ENCODE measurements at places on chromosomes 7 and 10. TPM values are rescaled to one million over a fixed set of nuclear protein-coding genes. Genes with fewer than 3 reads are reported as not detected.

GRCh38 chr7:2700141-2700850 lies 12.3 kb downstream of the AMZ1 start:
- H3K4me1 ChIP-seq, result no peaks in the 10 kb centered on the region
- H3K27me3 ChIP-seq, result no peaks in the 10 kb centered on the region
- H3K27ac ChIP-seq, result peak overlapping the region; percentile 16
- H3K36me3 ChIP-seq, result no peaks in the 10 kb centered on the region

DNA sequence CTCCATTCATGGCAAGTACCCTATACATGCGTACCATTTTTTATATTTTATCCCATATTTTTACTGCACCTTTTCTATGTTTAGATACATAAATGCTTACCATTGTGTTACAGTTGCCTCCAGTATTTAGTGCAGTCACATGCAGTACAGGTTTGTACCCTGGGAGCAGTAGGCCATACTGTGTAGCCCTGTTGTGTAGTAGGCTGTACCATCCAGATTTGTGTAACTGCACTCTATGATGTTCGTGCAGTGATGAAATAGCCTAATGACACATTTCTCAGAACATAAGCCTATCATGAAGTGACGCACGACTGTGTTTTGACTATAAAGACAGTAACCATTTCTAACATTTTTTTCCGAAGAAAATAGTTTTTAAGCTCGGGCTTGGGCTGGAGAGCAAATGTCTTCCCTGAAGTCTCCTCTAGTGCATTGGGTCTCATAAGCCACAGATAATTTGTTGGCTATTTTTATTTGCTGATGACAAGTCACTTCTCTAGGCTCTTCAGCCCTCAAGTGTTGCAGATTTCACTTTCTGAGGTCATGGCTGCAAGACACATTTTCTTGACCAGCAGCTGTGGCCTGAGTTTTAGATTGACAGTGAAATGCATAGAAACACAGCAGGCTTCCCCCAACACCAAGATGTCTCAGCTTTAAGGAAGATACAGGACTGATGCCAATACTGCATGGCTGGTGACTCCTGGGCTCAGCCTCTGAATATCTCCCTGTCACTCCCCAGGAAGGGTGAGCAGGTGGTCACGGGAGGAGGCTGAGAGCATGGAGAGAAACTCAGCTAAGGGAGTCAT lies 26.9 kb downstream of the EPDR1 start:
- H3K4me1 ChIP-seq, result peaks cover 15% of the 10 kb centered on the region
- no peaks in the 10 kb centered on the region for H3K36me3 ChIP-seq
- no peak overlapping the region for H3K27ac ChIP-seq
- no peak for DNase-seq
- H3K27me3 ChIP-seq, result no peaks in the 10 kb centered on the region

DNA sequence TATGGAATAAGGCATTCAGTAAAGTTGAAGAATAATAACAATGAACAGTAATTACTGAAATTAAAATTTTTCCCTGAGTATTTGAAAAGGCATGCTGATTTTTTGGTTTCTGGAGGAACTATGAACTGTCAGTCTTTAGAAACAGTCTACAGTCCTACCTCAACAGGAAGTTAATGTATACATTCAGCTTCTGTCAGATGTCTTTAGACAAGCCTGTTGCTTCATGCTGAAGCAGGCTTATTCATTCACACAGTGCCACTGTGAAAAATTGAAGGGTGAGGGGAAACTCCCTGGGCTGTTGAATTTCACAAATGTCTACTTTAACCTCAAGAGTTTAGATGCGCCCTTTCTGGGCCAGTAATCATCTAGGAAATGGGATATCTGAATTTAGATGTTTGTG lies 3.5 kb downstream of the NRF1 start:
- no peaks in the 10 kb centered on the region for H3K27me3 ChIP-seq
- H3K4me1 ChIP-seq, result peaks cover 35% of the 10 kb centered on the region
- no peak for DNase-seq
- peaks cover 15% of the 10 kb centered on the region for H3K36me3 ChIP-seq

DNA sequence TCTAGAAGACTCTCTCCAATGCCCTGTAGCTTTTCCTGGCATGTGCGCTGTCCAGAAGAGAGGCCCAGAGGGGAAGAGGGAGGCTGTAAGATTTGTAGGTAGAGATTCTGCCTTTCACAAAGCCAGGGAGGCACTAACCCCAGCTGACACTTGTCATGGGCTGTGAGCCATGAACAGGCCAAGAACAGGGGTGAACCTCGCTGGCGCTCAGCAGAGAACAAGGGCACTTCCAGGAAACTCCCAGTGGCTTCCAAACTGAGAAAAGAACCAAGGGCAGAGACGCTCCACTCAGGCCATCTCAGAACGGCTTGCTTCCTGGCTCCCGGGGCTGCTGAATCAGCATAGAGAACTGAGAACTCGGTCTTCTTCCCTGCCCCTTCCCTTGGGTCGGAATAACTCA lies 257.8 kb upstream of the ZNF32 start:
- no peaks in the 10 kb centered on the region for H3K36me3 ChIP-seq
- no peaks in the 10 kb centered on the region for H3K27me3 ChIP-seq
- H3K27ac ChIP-seq, result no peak overlapping the region
- no peak overlapping the region for H3K4me3 ChIP-seq
- DNase-seq, result no peak

DNA sequence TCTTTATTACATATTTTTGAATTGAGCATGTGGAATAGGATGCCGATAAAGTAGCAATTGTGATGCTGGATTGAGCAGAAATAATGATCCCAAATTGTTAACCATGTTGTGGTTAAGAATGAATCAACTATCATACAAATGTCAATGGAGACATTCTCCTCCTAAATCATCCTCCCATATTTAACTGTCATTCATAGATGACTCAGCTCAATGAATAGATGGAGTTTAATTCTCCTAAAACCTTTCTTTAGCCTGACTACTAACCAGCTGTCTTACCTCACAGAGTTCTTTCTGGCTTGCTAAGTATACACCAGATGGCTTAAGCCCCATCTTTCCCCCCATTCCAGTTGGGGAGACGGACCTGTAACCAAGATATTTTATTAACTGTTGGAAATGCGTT lies 23.4 kb upstream of the NPS start:
- DNase-seq, result no peak
- H3K4me3 ChIP-seq, result no peak overlapping the region
- peaks cover 31% of the 10 kb centered on the region for H3K27me3 ChIP-seq
- peaks cover 4% of the 10 kb centered on the region for H3K4me1 ChIP-seq
- H3K36me3 ChIP-seq, result no peaks in the 10 kb centered on the region
- H3K27ac ChIP-seq, result no peak overlapping the region

GRCh38 chr10:84256510-84257342 lies 11.9 kb downstream of the RGR start:
- no peak overlapping the region for H3K4me3 ChIP-seq
- no peaks in the 10 kb centered on the region for H3K36me3 ChIP-seq
- H3K27ac ChIP-seq, result no peak overlapping the region

- no peaks in the 10 kb centered on the region for H3K27me3 ChIP-seq
- no peaks in the 10 kb centered on the region for H3K36me3 ChIP-seq
- no peak overlapping the region for H3K27ac ChIP-seq
- no peaks in the 10 kb centered on the region for H3K4me1 ChIP-seq
- no peak for DNase-seq
- no peak overlapping the region for H3K4me3 ChIP-seq
Measured at GRCh38 chr10:62652114-62652513, 152.4 kb upstream of the ADO start.

GRCh38 chr7:1019789-1020610 lies 24.3 kb upstream of the GPR146 start:
- H3K27ac ChIP-seq, result no peak overlapping the region
- H3K36me3 ChIP-seq, result peaks cover 8% of the 10 kb centered on the region
- H3K4me1 ChIP-seq, result no peaks in the 10 kb centered on the region
- H3K4me3 ChIP-seq, result no peak overlapping the region
- H3K27me3 ChIP-seq, result no peaks in the 10 kb centered on the region

DNA sequence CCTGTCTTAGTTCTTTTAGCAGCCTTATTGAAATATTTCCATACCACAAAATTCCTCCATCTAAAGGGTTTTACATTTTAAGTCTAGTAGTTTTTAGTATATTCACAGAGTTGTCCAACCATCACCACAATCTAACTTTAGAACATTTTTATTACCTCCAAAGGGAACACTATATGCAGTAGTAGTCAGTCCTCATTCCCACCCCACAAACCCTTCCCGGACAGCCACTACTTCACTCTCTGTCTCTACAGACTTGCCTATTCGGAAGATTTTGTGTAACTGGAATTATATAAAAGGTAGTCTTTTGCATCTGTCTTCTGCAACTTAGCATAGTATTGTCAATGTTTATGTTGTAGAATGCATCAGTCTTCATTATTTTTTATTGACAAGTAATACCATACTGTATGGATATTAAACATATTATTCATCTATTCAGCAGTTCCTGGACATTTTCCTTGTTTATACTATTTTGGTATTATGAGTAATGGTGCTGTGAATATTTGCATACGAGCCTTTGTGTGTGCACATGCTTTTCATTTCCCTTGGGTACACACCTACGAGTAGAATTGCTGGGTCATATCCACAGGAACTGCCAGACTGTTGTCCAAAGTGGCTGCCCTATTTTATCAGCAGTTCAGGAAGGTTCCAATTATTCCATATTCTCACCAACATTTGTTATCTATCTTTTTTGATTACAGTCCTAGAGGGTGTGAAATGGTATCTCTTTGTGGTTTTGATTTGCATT lies 60.9 kb upstream of the LANCL2 start:
- H3K36me3 ChIP-seq, result no peaks in the 10 kb centered on the region
- H3K4me1 ChIP-seq, result no peaks in the 10 kb centered on the region
- peaks cover 14% of the 10 kb centered on the region for H3K27me3 ChIP-seq
- H3K27ac ChIP-seq, result no peak overlapping the region
- no peak for DNase-seq
- H3K4me3 ChIP-seq, result no peak overlapping the region

- H3K4me3 ChIP-seq, result peak overlapping the region; percentile 94
- no peaks in the 10 kb centered on the region for H3K36me3 ChIP-seq
- peak overlapping the region; percentile 84 for H3K27ac ChIP-seq
- peaks cover 17% of the 10 kb centered on the region for H3K4me1 ChIP-seq
Measured at GRCh38 chr7:140231771-140232491, 55.1 kb upstream of the KDM7A start.

DNA sequence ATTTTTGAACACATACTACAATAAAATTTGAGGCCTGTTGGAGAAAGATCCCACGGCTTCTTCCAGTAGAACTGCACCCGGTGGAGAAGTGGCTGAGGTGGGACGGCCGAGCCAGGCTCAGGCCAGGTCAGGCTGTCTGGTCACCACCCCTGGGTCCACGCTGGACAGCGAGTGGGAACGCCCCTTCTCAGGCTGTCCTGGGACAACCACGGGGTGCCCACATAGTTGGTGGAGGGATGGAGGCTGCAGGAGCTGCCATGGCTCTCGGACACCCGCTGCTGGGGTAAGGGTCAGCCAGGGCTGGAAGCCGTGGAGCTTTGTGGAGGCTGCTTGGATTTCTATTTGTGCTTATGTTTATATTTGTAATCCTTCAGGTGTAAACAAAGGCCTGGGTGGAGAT lies 206.5 kb downstream of the DNAJB6 start:
- H3K27me3 ChIP-seq, result no peaks in the 10 kb centered on the region
- peaks cover 12% of the 10 kb centered on the region for H3K36me3 ChIP-seq
- DNase-seq, result no peak
- no peak overlapping the region for H3K4me3 ChIP-seq
- no peak overlapping the region for H3K27ac ChIP-seq

GRCh38 chr10:106078895-106079576 lies 1085.5 kb downstream of the SORCS1 start:
- H3K36me3 ChIP-seq, result no peaks in the 10 kb centered on the region
- no peaks in the 10 kb centered on the region for H3K27me3 ChIP-seq
- H3K4me3 ChIP-seq, result no peak overlapping the region
- no peak for DNase-seq
- H3K4me1 ChIP-seq, result peaks cover 3% of the 10 kb centered on the region
- no peak overlapping the region for H3K27ac ChIP-seq

DNA sequence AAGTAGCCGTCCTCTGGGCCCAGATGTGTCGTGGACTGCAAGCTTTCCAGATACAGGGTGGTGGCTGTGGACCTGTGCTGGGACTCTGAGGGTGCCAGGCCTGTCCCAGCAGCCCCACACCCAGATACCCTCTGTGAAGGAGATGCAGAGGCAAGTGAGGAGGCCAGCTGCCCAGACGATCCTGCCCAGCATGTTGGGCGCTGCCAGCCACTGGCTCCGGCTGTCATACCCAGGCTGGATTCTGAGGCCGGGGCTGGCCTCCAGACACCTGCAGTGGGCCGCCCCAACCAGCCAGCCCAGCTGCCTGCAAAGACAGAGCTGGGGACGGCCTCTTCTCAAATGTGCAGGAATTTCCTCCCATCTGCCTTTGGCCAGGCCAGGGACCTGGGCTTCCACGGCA lies 39.1 kb upstream of the EBF3 start:
- H3K36me3 ChIP-seq, result no peaks in the 10 kb centered on the region
- DNase-seq, result no peak
- no peak overlapping the region for H3K4me3 ChIP-seq
- H3K27ac ChIP-seq, result no peak overlapping the region

- peaks cover 3% of the 10 kb centered on the region for H3K27me3 ChIP-seq
- no peak overlapping the region for H3K4me3 ChIP-seq
- no peaks in the 10 kb centered on the region for H3K36me3 ChIP-seq
- H3K27ac ChIP-seq, result no peak overlapping the region
Measured at GRCh38 chr10:121734589-121735045, 136.4 kb upstream of the FGFR2 start.

GRCh38 chr7:102275123-102275703 lies 11.5 kb upstream of the SH2B2 start:
- peaks cover 8% of the 10 kb centered on the region for H3K4me1 ChIP-seq
- H3K27me3 ChIP-seq, result peaks cover 3% of the 10 kb centered on the region
- H3K4me3 ChIP-seq, result no peak overlapping the region
- no peak for DNase-seq
- H3K27ac ChIP-seq, result no peak overlapping the region

DNA sequence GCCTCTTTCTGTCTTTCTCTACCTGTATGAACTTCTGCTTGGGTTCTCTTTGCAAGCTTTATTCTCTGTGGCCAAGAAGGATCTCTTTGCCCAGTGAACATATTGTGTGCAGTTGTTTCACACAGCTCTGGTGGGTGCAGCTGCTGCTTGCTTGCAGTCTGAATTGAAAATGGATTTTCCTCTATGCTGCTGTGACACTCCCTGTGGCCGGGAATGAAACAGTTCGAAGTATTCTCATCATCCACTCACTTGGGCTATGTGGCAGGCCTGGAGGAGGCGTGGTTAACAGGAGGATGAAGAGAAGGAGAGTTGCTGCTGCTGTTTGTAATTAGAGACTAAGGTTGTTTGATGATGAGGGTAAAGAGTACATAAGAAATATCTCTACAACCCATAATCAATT lies 28.4 kb upstream of the ITGA8 start:
- no peaks in the 10 kb centered on the region for H3K36me3 ChIP-seq
- DNase-seq, result no peak
- no peak overlapping the region for H3K4me3 ChIP-seq
- H3K4me1 ChIP-seq, result peaks cover 3% of the 10 kb centered on the region
- H3K27me3 ChIP-seq, result peaks cover 16% of the 10 kb centered on the region

The PLAC9 gene
- total RNA-seq, result 8.2 TPM

The TAS2R3 gene
- total RNA-seq, result 3.2 TPM

The SAMD9 gene
- 2.9 TPM for total RNA-seq

The UCMA gene
- not detected for total RNA-seq

The SOSTDC1 gene
- 6.0 TPM for total RNA-seq
